Hair follicle dermal papilla cell (primary cell): ENCODE measurements at places on chromosomes 6 and 20. TPM values are rescaled to one million over a fixed set of nuclear protein-coding genes. Genes with fewer than 3 reads are reported as not detected.

The ELOVL2 gene
- 0.65 and 0.85 TPM in 2 replicates for total RNA-seq

The CDSN gene
- total RNA-seq, result not detected in 2 replicates

The VTA1 gene
- total RNA-seq, result 69.0 and 69.4 TPM in 2 replicates

The VIP gene
- not detected in 2 replicates for total RNA-seq

The GINS1 gene
- total RNA-seq, result 1.7 and 1.8 TPM in 2 replicates

The STK4 gene
- total RNA-seq, result 35.2 and 36.1 TPM in 2 replicates

The GJA10 gene
- total RNA-seq, result not detected in 2 replicates

The CLVS2 gene
- not detected in 2 replicates for total RNA-seq

The BPIFB1 gene
- not detected in 2 replicates for total RNA-seq

The FOXA2 gene
- total RNA-seq, result not detected in 2 replicates

The APCDD1L gene
- total RNA-seq, result 9.8 and 12.2 TPM in 2 replicates

The ZNF217 gene
- total RNA-seq, result 29.9 and 44.3 TPM in 2 replicates

The MLIP gene
- not detected in 2 replicates for total RNA-seq

The KIFC1 gene
- total RNA-seq, result 2.9 TPM in 2 replicates

The HDGFL1 gene
- total RNA-seq, result not detected in 2 replicates

The MBOAT1 gene
- 28.7 and 35.3 TPM in 2 replicates for total RNA-seq

The CAPN11 gene
- total RNA-seq, result not detected in 2 replicates

The MED20 gene
- 34.7 and 39.1 TPM in 2 replicates for total RNA-seq

The POU3F2 gene
- total RNA-seq, result not detected in 2 replicates

The ZNF391 gene
- 0.49 and 3.5 TPM in 2 replicates for total RNA-seq

The THBD gene
- total RNA-seq, result 9.6 and 14.6 TPM in 2 replicates
